ENCODE measurements at places on chromosomes 5 and 9.

DNA sequence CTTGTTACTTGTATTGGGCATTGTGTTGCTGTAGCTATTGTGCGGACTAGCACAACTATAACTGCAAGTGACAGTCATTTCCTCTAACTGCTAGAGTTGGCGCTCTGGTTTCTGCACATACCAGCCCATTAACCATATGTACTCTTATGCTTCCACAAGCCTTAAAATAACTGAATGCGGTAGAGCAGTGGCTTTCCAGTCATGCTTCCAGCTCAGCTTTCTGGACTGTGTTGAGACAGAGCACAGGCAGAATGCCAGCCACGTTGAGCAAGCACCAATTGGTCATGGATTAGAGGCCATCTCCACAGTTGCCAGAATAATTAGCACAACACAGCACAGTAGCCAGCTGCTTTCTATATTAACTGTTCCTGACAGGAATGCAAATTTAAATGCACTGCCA is 12.2 kb downstream of the INVS start:
- H3K27me3 ChIP-seq, result no peaks in the 10 kb centered on the region
- no peak overlapping the region for H3K4me3 ChIP-seq
- peaks cover 6% of the 10 kb centered on the region for H3K4me1 ChIP-seq

GRCh38 chr5:163535290-163535689 is 29.9 kb downstream of the MAT2B start:
- H3K4me1 ChIP-seq, result peaks cover 3% of the 10 kb centered on the region
- H3K27ac ChIP-seq, result no peak overlapping the region
- H3K36me3 ChIP-seq, result no peaks in the 10 kb centered on the region
- H3K4me3 ChIP-seq, result no peak overlapping the region
- no peak for DNase-seq

- H3K27me3 ChIP-seq, result no peaks in the 10 kb centered on the region
- no peak overlapping the region for H3K27ac ChIP-seq
- H3K4me3 ChIP-seq, result peak overlapping the region; percentile 15
- peaks cover 8% of the 10 kb centered on the region for H3K4me1 ChIP-seq
- DNase-seq, result no peak
Measured at GRCh38 chr9:127776924-127777289, 1.6 kb downstream of the SH2D3C start.

DNA sequence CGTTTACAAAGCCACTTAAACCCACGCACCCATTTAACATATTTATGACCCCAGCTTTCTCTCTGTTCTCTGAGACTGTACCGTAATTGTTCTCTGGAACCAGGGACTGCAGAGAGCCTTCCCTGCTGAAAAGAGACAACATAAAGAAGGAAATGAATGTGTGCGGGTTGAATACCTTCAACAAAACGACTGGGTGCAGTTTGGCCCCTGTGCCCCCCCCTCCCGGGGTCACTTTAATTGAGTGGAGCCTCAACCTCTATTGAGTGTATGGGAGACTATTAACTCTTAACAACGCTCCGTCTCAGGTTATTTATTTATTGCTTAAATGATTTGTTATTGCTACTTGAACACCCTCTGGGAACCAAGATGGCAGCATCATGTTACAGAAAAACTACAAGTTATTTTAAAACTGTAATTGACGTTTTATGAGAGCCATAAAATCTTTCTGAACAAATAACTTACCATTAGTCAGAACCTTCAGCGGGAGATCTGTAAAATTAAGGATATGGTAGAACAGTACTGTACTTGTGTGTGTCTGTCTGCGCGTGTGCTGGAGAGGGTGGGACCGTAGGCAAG is 70.6 kb downstream of the GAS1 start:
- H3K36me3 ChIP-seq, result no peaks in the 10 kb centered on the region
- no peaks in the 10 kb centered on the region for H3K27me3 ChIP-seq
- no peak overlapping the region for H3K4me3 ChIP-seq
- no peaks in the 10 kb centered on the region for H3K4me1 ChIP-seq
- DNase-seq, result no peak

- H3K4me1 ChIP-seq, result peaks cover 1% of the 10 kb centered on the region
- H3K36me3 ChIP-seq, result no peaks in the 10 kb centered on the region
- H3K4me3 ChIP-seq, result no peak overlapping the region
- DNase-seq, result no peak
- H3K27me3 ChIP-seq, result no peaks in the 10 kb centered on the region
- no peak overlapping the region for H3K27ac ChIP-seq
Measured at GRCh38 chr9:123338710-123339665, 17.0 kb upstream of the CRB2 start.

GRCh38 chr9:75851917-75852316 is 38.6 kb upstream of the PCSK5 start:
- no peak overlapping the region for H3K4me3 ChIP-seq
- H3K36me3 ChIP-seq, result no peaks in the 10 kb centered on the region
- H3K27ac ChIP-seq, result no peak overlapping the region
- DNase-seq, result no peak
- H3K27me3 ChIP-seq, result peaks cover 2% of the 10 kb centered on the region
- H3K4me1 ChIP-seq, result no peaks in the 10 kb centered on the region

- peaks cover 3% of the 10 kb centered on the region for H3K27me3 ChIP-seq
- H3K36me3 ChIP-seq, result peaks cover 13% of the 10 kb centered on the region
- H3K4me3 ChIP-seq, result no peak overlapping the region
- peaks cover 8% of the 10 kb centered on the region for H3K4me1 ChIP-seq
- no peak for DNase-seq
Measured at GRCh38 chr5:78589923-78590322, 58.6 kb downstream of the LHFPL2 start.

- peak; percentile 76 for DNase-seq
- H3K4me1 ChIP-seq, result peaks cover 2% of the 10 kb centered on the region
- no peaks in the 10 kb centered on the region for H3K27me3 ChIP-seq
- H3K36me3 ChIP-seq, result no peaks in the 10 kb centered on the region
Measured at GRCh38 chr9:16039218-16039987, 486.6 kb downstream of the CCDC171 start.

- peaks cover 4% of the 10 kb centered on the region for H3K27me3 ChIP-seq
- DNase-seq, result no peak
- H3K36me3 ChIP-seq, result no peaks in the 10 kb centered on the region
- H3K27ac ChIP-seq, result peak overlapping the region; percentile 65
- H3K4me3 ChIP-seq, result peak overlapping the region; percentile 8
Measured at GRCh38 chr9:116303886-116304538, 150.4 kb downstream of the PAPPA start.
